Fibroblast of pulmonary artery (primary cell): ENCODE measurements at places on chromosomes 3 and 15.
A peak's percentile ranks its signal among the peaks of the same experiment; 100 is the strongest.

GRCh38 chr15:74619916-74620635 lies 4.4 kb downstream of the CLK3 start:
- DNase-seq: no peak

DNA sequence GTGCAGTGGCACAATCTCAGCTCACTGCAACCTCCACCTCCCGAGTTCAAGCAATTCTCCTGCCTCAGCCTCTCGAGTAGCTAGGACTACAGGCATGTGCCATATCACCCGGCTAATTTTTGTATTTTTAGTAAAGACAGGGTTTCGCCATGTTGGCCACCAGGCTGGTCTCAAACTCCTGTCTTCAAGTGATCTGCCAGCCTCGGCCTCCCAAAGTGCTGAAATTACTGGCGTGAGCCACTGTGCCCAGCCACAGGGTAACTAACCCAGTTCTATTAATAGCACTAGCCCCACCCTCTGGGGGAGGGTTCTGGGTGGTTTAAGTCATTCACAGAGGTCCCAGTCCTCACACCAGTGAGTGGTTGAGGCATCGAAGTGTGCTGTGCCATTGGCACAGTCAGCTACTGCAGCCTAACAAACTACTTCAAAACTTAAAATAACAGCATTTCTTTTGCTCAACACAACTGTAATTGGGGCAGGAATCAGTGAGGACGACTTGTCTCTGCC lies 44.0 kb downstream of the RHCG start:
- DNase-seq: no peak

GRCh38 chr15:59329570-59330350 lies 42.9 kb downstream of the MYO1E start:
- peak; percentile 81 for DNase-seq

DNA sequence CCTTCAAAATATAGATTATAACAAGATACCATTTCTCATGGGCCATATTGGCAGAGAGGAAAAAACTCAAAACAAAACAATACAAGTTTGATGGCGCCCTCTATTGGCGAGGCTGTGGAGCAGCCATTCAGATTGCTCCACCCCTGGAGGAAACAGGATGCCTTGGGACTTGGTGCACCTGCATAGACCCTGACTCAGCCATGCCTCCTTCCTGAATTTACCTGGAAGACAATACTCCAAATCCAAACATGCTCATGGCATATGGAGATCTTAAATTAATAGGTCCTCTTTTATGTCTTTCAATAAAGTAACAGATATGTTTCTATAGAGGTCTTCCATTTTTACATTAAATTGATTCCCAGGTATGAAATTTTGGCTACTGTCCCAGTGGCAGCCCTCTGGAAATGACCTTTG lies 90.0 kb downstream of the APBA2 start:
- peak; percentile 66 for DNase-seq

DNA sequence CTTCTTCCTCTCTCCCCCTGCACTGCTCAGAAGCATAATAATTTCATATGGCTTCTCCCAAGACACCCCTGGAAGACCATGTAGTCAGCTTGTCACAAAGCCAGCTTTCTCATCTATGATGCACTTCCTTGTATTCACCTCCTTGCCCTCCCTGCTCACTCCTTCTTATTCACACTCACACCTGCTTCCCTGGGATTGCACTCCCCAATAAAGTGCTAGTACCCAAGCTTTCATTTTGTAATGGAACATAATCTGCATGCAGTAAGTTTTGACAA lies 76.9 kb upstream of the FRMD4B start:
- no peak for DNase-seq

DNA sequence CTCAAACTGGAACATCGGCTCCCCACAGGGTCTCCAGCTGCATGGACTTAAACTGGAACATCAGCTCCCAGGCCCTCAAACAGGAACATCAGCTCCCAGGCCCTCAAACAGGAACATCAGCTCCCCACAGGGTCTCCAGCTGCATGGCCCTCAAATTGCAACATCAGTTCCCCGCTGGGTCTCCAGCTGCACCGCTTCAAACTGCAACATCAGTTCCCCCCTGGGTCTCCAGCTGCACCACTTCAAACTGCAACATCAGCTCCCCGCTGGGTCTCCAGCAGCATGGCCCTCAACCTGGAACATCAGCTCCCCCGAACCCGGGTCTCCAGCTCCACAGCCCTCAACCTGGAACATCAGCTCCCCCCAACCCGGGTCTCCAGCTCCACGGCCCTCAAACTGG lies 82.0 kb downstream of the TFRC start:
- no peak for DNase-seq

- DNase-seq: no peak
These were observed 176.8 kb downstream of the MEGF11 start for GRCh38 chr15:66076591-66077319.

GRCh38 chr3:43223670-43224364 lies 62.5 kb upstream of the SNRK start:
- DNase-seq: peak; percentile 64

GRCh38 chr3:155745795-155746550 lies 1.1 kb upstream of the PLCH1 start:
- no peak for DNase-seq

- no peak for DNase-seq
These were observed 3.2 kb upstream of the TBC1D23 start for GRCh38 chr3:100257586-100257985.

DNA sequence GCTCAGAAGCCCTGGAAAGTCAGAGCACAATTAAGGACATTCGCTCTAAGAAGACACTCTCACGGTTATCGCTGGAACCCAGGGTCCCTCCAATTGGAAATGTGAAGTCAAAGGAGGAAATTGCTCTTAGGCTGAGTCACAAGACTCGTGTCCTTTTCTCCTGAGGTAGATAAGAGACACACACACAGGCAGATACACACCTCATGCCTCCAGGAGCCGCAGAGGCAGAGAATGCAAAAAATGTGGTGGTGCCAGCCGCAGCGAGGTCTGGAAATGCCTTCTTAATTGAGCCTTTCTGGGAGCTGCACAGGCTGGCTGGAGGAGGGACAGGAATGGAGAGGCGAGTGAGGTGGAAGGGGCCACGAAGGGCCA lies 189.3 kb downstream of the OPA1 start:
- DNase-seq: peak; percentile 7
